Kidney (tissue), 22 donors: ENCODE measurements at places on chromosomes 2 and 18. TPM values are rescaled to one million over a fixed set of nuclear protein-coding genes. Genes with fewer than 3 reads are reported as not detected.

Gene SERPINB2
- polyA plus RNA-seq = not detected

Gene BAZ2B
- 5.1 TPM for polyA plus RNA-seq

Gene PROC
- polyA plus RNA-seq = 51.0 TPM

Gene REEP1
- 3.3 TPM for polyA plus RNA-seq

Gene CRYGC
- polyA plus RNA-seq = not detected
